Liver (tissue), 10 donors: ENCODE measurements at places on chromosomes 3 and 15. TPM values are rescaled to one million over a fixed set of nuclear protein-coding genes. Genes with fewer than 3 reads are reported as not detected.

- DNase-seq, result no peak
Measured at GRCh38 chr3:195117978-195118581, 152.9 kb downstream of the XXYLT1 start.

- no peak for DNase-seq
Measured at GRCh38 chr15:78507831-78508160, 419 bp downstream of the HYKK start.

Gene SLC7A14
- total RNA-seq, result not detected

Gene C3orf49
- total RNA-seq, result not detected
